ENCODE measurements at places on chromosomes 12 and 14.

DNA sequence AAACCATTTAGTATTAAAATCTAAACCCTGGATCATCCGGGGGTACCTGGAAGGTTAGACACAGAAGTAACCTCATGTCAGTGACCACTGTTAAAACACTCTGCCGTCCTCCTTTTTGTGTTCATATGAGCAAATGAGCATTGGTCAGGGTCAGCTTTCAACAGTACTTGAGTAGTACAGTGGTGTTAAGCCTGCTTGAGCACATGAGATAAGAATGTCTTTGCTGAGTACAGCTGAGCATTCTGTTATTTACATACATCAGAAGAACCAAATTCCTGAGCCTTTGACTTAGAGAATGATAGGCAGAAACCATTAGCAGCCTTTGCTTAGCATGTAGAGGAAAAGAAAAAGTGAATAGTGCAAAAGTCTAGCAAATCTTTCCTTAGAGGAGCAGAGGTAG, 38.6 kb upstream of the LRTM2 start:
- no peak for DNase-seq

- no peak for DNase-seq
Measured at GRCh38 chr12:110176745-110177144, 52.6 kb downstream of the IFT81 start.

DNA sequence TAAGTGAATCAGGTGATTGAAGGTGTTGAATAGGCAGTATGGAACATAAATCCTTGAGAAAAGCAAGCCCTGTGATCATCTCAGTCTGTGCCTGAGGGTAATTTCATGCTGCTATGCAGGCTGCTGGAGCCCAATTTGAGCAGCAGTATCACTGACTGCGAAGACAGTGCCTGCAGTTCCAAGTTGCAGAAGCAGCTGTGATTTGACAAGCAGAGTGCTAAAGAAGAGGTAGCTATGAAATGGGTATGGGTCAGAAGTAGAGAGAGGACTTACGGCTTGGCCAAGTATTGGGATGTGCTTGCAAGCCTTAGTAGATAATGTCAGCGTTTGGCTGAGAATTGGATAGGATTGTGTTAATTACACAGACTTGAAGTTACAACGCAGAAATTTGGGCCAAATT, 22.5 kb downstream of the PIK3C2G start:
- no peak for DNase-seq

DNA sequence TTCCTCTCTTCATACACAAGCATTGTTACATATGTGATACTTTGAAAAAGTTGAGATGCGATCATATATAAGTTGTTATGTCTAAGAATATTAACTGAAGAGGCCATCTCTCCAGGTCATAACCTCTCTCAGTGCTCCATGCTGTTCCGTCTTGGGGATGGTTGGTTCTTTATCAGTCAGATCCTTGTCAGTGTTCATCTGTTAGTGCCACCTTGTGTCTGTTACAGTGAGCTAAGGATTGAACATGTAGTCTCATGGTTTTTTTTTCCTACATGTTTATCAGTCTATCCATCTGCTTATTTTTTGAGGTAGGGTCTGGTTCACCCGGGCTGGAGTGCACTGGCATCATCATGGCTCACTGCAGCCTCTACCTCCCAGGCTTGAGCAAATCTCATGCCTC, 30.5 kb downstream of the EP400 start:
- no peak for DNase-seq

GRCh38 chr12:91978143-91978542, 167.5 kb downstream of the BTG1 start:
- no peak for DNase-seq

DNA sequence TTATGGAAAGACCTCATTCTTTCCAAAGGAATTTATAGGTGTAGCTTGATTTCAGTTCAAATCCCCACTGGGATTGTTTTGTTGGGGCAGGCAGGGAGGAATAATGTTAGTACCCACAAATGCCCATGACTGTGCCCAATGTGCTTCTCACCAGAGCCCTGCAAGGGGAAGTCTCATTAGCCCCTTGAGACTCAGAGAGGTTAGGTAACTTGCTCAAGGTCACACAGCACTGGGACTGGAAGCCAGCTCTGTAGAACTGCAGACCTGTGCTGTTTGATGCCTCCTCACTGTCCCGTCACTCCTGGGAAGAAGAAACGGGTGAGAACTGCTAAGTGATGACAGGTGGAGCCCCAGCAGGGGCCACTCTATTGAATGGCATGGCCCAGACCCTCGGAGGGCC, 8.9 kb downstream of the ANKRD9 start:
- DNase-seq = no peak

DNA sequence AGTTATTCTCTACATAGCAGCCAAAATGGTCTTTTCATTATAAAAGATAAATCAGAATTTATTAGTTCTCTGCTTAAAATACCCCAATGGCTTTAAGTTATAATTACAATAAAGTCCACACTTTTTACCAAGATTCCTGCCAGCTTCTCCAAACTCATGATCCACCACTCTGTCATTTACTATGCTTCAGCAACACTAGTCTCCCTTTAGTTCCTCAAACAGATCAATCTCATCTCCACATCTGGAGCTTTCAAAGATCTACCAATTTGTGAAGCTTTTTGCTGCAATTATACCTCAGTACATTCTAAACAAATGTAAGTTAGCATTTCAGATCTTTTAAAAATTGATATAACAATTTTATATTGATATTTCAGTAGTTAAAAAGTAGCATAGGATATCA, 24.9 kb downstream of the CATSPERB start:
- DNase-seq = no peak

GRCh38 chr14:64998455-64998931, 11.8 kb downstream of the FNTB start:
- DNase-seq = no peak

DNA sequence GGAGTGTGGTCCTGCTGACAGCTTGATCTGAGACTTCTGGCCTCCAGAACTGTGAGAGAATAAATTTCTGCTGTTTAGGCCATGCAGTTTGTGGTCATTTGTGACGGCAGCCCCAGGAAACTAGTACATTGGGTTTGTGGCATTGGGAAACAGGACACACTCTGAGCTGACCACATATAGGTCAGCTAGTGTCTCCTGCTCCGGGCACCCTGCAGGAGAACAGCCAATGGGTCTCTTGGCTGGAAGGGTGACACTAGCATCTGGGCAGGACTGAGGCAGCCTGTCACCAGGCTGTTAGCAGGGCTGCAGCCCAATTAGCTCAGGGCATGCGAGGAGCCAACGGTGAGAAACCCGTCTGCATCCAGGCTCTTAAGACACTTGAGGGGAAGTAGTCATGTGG, 83.2 kb downstream of the PITPNM2 start:
- DNase-seq = no peak

GRCh38 chr12:116980083-116980482, 69.3 kb downstream of the FBXW8 start:
- no peak for DNase-seq

DNA sequence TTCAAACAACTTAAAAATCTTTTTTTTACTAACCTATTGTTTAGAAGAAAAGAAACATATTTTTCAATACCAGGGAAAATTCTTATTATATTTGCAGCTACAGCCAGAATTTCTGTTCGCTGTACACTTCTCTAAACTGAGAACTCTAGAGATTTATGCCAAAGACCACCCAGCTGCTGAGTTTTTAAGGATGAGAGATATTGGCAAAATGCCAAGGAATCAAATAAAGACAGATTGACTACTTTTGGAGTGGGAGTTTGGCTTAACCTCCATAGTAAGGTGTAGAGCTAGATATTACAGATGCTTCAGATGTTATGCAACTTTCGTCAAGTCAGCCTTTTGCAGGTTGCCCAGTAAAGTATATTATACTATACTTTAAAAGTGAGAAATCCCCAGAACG, 71.8 kb downstream of the TTLL5 start:
- no peak for DNase-seq

DNA sequence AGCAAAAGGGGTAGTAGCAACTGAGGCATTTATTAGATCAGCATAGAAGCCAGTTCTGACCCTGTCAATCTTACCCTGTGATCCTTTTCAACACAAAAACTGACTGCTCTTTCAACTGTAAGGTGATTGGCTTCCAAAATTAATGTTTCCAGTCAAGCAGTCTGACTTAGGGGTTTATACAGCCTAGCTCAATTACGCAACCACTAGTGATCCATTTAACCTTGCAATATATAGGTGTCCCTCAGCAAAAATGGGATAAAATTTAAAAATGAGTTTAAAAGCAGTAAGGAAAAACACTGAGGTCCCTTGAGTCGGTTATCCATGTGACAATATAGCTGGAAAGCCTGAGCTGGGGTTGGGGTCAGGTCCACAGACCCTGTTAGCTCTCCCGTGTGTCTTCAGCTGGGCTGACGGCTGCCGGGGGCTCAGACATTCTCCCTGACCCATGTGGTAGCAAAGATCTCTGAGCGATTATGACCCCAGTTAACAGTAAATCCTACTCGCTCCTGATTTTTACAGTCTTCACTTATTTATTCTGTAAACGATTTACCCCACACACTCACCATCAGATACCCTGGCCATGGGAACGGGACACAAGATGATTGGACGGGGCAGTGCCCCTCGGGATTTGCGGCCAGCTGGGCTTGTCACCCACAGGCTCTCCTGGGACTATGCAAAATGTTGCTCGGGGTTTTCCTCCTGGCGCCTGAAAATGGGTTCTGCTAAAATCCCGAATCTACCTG, 16.6 kb downstream of the ADGRD1 start:
- DNase-seq = no peak

- DNase-seq = no peak
Measured at GRCh38 chr14:78519863-78520262, 349.7 kb downstream of the NRXN3 start.

DNA sequence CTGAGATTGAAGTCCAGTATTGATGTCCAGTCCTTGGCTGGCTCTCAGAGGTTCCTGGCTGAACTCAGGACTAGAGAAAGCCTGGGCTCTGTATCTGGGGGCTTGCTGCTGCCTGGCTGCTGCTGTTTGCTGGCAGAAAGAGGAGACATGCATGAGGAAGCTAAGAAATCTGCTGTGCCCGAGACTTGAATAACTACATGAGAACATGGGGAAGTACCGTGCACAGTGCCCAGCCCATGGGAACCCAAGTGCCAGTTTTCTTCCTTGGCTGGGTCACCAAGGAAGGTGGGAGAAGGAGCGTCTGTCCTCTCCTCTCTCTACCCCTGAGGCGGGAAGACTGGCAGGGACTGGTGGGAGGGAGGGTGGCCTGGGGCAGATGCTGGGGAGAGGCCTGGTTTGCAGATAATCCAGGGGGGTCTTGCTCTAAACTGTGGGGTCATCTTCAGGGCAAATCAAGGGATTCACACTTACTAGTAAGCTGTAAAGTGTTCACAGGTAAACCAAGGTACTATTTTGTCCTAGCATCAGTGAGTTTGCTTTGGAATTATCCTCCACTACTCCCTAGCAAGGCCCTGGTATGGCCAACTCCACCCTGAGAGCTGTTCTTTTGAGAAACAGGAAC, 13.8 kb upstream of the ZFP36L1 start:
- no peak for DNase-seq
